Stimulated activated naive CD8-positive, alpha-beta T cell treated with anti-CD3 and anti-CD28 coated beads, Interleukin-15, Interleukin-2, amounts not matched to agents 100 U/mL and 50 U/mL, for 24 hours (primary cell): ENCODE measurements at places on chromosomes 3 and 15.
A peak's percentile ranks its signal among the peaks of the same experiment; 100 is the strongest.

DNA sequence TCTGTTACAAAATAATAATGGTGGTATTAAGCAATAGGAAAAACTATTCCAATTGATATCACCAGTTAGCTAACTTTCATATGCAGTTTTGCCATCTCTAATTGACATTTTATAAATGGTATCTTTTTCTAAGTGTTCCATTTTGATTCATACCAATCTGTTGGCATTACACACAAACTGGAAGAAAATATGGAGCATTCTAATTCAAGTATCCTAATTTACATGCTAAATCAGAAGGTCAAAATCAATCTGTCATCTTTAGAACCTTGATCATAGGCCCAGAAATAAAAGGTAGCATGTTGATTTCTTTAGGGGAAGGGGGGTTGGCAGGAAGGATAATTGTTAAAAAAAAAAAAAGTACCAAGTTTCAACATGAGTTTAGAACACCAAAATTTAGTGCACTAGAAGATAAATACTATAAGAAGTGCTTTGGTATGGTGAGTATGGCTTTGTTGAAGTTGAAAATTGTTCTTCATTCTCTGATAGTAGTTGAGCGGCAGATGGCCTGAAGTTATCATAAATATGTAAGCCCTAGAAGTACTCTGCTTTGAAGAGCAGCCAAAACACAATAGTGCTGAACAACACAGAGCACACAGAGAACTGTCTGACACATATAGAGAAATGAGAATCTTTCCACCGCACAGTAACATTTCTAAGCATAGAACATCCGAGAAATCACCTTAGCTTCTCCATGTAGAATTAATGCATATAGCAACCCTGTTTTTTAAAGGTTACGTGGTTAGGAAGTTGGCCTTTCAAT, 130.1 kb downstream of the TAFA4 start:
- DNase-seq: no peak

DNA sequence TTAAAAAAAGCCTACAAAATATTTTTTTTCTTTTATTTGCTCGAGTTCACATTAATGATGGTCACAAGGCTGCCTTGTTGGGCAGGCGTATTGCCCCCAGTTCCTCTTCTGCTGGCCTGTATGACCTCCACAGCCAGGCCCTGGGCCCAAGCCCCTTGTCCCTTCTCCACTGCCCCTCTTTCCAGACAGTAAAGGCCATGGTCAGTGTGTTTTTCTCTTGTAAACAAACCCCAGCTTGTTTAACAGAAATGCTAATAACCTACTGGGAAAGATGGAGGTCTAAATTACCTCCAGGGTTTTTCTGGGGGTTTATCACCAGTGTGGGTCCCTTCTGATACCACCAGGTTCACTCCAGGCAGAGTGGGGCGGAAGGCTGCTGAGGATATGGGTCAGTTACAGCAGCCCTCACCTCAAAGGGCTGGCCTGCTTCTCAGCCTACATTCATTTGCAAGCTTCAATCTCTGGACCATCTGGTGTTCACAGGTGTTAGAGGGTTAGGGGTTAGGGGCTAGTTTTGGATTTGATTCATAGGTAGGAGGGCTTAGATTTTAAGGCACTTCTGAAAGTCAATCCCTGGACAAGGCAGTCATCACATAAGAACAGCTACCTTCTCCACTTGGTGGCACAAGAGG, 2.0 kb upstream of the MANF start:
- DNase-seq: no peak

DNA sequence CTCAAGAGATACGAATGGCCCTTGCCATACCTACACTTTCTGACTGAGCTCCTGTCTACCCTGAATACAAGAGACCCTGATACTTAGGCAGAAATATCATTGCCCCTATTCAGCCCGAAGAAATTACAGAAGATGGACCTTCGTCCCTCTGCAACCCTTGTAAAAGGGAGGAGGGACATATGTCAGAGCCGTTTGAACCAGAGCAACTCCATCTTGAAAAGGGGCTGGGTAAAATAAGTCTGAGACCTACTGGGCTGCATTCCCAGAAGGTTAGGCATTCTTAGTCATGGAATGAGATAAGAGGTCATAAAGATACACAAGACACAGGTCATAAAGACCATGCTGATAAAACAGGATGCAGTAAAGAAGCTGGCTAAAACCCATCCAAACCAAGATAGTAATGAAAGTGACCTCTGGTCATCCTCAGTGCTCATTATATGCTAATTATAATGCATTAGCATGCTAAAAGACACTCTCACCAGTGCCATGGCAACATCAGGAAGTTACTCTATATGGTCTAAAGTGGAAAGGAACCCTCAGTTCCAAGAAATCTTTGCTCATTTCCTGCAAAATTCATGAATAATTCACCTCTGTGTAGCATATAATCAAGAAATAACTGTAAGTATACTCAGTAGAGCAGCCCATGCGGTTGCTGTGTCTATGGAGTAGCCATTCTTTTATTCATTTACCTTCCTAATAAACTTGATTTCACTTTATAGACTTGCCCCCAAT, 49.7 kb upstream of the GPD1L start:
- no peak for DNase-seq

DNA sequence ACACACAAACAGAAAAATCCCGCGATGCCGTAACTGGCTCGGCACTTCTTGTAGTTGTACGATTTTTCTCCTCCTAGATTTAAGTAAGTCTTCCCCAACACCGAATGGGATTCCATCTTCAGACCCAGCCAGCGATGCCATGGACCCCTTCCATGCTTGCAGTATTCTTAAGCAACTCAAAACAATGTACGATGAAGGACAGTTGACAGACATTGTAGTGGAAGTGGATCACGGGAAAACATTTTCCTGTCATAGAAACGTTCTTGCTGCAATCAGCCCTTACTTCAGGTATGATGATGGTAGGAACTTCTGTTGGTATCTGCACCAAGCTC, 763 bp downstream of the KBTBD8 start:
- DNase-seq: no peak

- no peak for DNase-seq
Measured at GRCh38 chr3:17765819-17766472, 23.5 kb upstream of the TBC1D5 start.

- DNase-seq: no peak
Measured at GRCh38 chr3:181604267-181604666, 107.5 kb upstream of the SOX2 start.

- no peak for DNase-seq
Measured at GRCh38 chr15:85063522-85064079, 81.9 kb downstream of the PDE8A start.

DNA sequence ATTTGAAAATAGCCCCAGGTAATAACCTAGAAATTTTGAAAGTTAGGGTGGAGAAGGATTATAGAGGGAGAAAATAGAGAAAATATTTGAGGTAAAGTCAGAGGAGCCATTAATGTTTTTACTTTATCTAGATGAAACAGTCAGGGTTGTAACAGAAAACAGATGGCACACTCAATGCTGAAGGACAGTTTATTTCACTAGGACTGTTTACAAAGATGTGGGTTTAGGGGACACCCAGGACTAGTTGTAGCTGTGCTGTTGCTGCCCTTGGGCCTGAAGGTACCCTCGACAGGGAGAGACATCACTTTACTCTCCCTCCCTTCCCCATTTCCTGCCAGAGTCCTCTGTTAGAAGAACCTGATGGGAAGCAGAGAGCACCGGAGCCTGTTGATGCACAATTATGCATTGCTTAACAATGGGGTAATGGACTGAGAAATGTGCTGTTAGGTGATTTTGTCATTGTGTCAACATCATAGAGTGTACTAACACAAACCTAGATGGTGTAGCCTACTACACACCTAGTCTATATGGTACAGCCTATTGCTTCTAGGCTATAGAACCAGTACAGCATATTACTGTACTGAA, 103.8 kb downstream of the GALK2 start:
- DNase-seq: no peak

DNA sequence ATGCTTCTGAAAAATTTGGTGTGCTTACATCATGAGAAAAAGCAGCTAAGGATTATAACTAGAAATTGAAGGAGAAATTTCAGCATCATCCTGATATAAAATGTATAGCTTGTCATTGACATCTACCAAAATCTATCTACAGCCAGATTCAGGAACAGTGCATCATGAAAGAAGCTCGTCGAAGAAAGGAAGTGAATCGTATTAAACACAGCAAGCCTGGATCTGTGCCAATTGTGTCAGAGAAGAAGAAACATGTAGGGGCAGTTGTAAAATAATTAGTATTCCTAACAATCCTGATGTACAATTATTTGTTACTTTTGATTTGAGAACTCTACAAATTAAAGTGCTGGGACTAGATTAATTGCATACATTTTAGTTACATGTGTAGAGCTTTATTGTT, 37.2 kb downstream of the AP4E1 start:
- no peak for DNase-seq

DNA sequence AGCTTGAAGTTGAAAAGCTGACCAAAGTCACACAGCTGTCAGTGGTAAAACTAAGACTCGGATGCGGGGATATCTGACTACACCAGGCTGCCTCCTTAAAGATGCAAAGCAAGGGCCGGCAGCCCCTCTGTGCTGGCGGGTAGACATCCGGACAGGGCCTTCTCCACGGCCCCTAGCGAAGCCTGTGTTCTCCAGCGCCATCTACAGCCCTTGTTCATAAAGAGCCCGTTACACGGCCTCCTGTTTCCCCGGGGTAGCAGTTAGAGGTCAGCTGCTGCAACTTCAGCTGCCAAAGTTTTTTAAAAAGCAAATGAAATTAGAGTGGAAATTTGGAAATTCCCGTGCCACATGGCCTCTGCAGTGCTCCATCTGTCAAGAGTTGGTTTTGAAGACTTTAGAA, 383.0 kb downstream of the TBL1XR1 start:
- DNase-seq: peak; percentile 30

GRCh38 chr15:60555291-60555690, 76.3 kb upstream of the ICE2 start:
- no peak for DNase-seq

- DNase-seq: no peak
Measured at GRCh38 chr3:50388016-50388719, 28.8 kb upstream of the TMEM115 start.

DNA sequence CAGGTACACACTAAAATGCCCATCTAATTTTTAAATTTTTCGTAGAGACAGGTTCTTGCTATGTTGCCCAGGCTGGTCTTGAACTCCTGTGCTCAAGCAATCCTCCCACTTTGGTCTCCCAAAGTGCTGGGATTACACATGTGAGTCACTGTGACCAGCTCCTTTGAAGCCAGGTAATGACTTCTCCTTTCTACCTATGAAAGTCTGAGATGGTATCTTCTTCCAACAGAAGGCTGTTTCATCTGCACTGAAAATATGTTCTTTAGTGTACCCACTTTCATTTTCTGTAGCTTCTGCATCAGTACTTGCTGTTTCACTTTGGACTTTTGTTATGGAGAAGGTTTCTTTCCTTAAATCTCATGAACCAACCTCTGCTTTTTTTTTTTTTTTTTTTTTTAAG, 8.8 kb downstream of the OIP5 start:
- DNase-seq: no peak

- DNase-seq: peak; percentile 21
Measured at GRCh38 chr3:33645060-33645647, 72.9 kb downstream of the CLASP2 start.

GRCh38 chr3:182239316-182239715, 527.6 kb downstream of the SOX2 start:
- no peak for DNase-seq

DNA sequence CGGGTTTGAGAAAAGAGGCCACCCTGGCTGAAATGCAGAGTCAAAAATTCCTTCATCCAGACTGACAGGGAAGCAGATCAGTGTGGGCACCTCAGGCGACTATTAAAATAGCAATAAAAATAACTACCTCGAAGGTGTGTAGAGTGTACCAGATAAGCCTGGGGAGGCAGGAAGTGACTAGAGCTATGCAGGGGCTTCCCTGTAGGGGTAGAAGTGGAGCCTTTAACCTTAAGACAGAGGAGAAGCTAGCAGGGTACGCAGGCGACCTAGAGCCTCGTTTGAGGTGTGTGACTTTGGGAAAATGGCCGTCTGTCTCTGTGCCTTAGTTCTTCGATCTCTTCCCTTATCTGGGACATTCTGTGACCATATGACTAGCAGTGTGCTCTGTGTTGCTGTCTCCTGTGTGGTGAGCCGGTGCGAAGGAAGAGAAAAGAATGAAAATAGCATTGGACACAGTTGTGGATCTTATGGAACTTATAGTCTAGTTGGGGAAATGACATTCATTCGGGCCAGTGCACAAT, 17.6 kb downstream of the BHLHE40 start:
- DNase-seq: peak; percentile 8

DNA sequence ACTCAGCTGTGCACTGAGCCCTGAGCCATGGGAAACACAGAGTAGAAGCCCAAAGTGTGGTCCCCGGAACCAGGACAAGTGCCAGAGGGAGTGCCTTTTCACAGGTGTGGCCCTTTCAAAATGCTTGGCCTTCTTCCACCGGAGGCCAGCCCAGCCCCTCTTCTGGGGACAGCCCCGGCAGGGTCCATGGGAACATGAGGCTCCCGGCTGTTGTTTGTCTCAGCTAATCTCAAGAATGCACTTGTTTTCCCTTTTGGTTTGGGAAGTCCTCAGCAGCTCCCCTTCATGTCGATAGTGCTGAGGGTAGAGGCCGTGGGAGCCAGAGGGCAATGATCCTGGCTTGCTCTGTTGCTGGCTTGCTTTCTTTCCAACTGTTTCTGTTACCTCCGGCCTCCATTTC, 91.1 kb upstream of the MRPS22 start:
- no peak for DNase-seq

DNA sequence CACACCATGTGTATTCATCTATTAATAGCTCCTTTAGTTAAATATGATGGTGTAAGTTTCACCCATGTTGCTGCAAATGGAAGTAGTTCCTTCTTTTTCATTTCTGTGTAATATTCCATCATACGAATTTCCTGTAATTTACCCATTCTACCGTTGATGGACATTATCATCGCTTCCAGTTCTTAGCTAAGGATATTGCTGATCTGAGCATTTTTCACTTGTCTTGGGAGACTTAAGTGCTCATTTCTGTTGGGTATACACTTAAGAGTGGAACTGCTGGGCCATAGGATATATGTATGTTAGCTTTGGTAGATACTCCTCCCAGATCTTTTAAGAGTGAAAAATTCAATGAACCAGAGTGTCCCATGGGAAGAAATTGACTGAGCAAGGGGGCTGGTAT, 11.0 kb downstream of the PLIN1 start:
- no peak for DNase-seq

DNA sequence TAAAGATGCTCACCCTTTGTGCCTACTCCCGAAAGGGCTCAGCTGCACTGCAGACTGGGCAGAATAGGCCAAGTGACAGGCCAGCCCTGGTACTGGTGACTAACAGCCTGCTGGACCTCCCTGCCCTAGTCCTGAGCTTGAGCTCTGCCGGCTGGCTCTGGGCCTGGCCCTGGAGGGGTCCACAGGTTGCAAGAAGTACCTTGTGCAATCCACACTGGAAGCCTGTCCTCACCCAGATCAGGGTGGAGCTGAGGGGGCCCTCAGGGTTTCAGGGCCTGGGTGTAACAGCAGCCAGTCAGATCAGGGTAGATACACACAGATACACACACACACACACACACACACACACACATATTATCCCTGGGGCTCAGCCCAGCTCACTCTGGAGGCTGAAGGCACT, 27.3 kb upstream of the PLA2G4D start:
- DNase-seq: no peak

DNA sequence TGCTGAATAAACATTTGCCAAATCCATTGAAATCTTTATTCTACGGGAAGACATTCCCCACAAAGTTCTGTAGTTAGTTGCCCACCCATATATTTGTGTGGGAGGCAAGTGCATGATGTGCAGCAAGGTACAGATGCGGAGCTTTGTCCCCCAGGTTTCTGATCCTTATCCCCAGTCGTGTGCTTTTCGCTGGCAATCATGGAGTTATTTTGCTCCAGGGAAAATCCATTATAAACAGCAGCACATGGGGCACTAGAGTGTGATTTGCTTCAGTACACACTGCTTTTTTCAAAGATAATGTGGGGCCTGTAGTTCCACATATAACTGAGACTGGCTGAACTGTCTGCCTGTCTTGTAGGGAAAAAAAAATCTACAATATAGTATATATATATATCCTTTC, 132.1 kb downstream of the FEZF2 start:
- no peak for DNase-seq
